Suppressor macrophage treated with lipopolysaccharide for 4 hours (primary cell): ENCODE measurements at places on chromosomes 16 and 17.
A peak's percentile ranks its signal among the peaks of the same experiment; 100 is the strongest.

- DNase-seq = no peak
Observed at GRCh38 chr17:35780950-35781349, 14.5 kb downstream of the MMP28 start.

GRCh38 chr16:74045513-74045912 lies 251.1 kb upstream of the PSMD7 start:
- no peak for DNase-seq

DNA sequence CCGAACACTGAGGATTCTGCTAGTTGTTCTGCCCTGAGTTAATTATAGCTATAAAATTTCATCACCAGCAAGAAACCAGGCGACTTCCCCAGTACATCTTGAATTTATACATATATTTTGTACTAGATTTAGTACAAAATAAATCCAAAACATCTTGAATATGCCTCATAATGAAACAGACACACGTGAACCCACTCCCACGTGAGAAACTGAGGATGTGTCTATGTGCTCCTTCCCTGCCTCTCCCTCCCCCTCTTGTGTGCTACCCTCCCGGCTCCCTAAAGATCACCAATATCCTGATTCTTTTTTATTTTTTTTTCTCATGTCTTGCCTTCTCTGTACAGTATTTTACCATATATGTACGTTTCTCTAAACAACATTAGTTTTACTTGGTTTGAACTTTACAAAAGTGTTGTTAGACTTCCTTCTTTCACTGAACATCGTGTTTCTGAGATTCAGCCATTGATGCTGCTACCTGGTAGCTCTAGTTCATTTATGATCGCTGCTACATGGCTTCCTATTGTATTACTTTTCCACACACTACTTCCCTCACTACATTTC lies 1.1 kb upstream of the LCMT1 start:
- peak; percentile 41 for DNase-seq

DNA sequence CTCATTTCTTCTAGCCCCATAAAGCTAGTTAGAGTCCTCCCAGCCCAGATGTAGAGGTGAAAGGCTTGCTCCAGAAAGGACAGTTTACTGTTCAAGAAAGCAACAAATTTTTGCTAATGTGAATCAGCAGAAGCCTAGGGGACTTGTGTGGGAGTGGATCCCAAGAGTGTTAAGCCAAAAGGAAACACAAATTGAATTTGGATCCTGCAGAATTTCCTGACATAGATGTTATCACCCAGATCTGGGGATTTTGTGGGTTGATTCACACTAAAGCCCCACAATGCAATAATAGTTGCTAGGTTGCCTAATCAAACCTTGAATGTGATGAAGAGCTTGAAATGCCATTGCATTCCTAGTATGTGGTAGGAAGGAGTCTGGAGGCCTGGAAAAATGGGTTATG lies 135.2 kb upstream of the HS3ST3A1 start:
- no peak for DNase-seq

DNA sequence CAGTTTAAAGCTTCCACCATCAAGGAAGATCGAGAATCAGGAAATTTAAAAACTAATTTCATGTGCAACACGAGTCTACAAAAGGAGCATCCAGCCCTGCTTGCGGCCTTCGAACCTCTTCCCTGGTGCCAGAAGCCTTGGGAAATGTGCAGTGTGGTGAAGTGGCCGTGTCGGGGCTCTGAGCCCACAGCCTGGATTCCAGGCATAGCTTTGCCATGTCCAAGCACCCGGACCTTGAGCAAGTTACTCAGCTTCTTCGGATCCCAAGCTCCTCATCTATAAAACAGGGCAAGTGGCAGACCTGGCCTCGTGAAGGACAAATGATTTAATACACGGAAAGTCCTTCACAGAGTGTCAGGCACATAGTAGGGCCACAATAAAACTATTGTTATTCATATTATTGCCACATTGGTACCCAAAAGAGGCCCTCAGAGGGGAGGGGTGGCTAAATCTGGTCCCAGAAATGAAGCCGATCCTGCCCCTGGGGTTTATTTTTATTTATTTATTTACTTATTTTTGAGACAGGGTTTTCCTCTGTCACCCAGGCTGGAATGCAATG lies 34.8 kb downstream of the COTL1 start:
- DNase-seq = no peak

GRCh38 chr17:4529533-4530152 lies 25.5 kb downstream of the MYBBP1A start:
- no peak for DNase-seq

DNA sequence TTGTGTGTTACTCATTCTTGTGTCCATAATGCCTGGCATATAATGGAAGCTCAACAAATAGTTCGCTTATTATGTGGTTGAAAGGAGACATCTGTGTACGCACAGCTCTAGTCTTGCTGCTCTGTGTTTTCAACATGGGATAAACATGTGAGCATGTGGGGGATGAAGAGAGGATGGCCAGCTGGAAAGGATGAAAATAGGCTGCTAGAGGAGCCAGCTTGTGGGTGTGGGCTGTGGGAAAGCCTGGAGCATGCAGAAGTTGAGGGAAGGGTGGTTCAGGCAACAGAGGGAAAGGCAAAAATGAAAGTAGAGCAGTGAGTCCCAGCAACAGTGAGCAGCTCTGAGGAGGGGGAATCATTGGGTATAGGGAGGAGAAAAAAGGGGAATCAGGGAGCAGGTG lies 324.6 kb upstream of the CDH11 start:
- DNase-seq = no peak

GRCh38 chr16:67504031-67505021 lies 21.0 kb upstream of the AGRP start:
- peak; percentile 88 for DNase-seq

DNA sequence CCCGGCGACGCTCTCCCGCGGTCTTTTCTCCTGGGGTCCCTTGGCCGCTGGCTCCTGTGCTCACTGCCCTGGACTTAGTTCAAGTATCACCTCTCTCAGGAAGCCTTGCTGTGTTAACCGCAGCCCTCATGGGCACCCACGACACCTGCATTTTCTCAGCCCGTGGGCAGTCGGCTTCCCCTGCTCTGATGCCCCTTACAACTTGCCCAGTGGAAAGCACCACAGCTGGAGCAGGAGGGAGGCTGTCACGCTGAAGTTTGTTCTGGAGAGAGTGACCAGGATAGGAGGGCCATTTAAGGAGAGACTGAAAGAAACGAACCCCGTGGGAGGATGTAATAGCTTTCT lies 395 bp downstream of the STXBP4 start:
- peak; percentile 39 for DNase-seq

DNA sequence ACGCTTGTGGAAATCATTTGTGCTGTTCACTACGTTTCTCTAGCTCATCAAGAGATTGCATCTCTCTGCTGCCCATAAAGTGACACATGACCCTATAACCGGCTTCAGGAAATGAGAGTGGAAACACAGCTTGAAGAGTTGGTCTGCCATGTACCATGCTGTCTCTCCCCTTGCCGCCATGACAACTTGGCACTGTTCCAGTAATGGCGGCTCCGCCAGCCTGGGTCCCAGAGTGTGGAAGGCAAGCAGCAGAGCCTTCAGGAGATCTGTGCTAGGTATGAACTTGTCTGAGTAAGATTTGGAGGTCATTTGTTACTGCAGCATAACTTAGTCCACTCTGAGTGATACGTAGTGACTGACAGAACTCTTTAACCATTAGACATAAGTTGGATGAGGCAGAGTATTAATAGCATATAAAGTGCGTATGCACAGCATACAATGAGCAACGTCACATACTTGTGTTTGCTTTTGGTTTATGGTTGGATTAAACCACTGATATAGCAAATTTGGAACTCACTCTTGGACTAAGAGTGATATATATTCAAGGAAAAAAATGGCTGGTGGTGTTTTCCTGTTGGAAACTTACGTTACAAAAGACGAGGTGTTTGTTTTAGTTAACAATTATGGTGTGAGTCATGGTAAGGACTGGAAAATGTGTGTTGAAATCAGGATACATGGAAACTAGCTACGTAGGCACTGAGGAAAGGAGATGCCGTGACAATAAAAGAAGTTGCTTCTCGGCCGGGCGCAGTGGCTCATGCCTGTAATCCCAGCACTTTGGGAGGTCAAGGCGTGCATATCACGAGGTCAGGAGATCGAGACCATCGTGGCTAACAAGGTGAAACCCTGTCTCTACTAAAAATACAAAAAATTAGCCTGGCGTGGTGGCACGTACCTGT lies 24.4 kb upstream of the PMP22 start:
- no peak for DNase-seq

- no peak for DNase-seq
Observed at GRCh38 chr17:2880050-2880449, 83.8 kb downstream of the RAP1GAP2 start.

DNA sequence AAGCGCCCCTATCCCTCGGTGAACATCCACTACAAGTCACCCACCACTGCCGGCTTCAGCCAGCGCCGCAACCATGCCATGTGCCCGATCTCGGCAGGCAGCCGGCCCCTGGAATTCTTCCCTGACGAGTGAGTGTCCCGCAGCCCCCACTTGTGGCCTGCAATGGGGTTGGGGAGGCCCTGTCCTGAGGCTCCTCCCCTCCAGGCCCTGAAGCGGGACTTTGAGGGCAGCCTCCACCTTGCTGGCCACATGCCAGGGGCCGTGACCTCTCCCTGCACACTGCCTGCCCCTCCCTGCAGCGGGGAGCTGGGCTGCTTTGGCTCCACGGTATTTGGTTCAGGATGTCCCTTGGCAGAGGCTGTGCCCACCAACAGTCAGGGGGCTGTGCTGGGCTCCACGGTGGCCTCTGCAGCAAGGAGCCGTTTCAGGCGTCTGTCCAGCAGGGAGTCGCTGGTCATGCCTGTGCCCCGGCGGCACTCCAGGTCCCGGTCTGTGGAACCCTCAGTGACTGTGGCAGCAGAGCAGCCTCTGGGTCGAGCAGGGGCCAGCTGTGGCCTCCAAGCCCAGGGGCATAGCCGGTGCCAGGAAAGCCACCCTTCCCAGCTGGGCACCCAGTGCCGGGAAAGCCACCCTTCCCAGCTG lies 8.3 kb downstream of the NME3 start:
- DNase-seq = no peak

DNA sequence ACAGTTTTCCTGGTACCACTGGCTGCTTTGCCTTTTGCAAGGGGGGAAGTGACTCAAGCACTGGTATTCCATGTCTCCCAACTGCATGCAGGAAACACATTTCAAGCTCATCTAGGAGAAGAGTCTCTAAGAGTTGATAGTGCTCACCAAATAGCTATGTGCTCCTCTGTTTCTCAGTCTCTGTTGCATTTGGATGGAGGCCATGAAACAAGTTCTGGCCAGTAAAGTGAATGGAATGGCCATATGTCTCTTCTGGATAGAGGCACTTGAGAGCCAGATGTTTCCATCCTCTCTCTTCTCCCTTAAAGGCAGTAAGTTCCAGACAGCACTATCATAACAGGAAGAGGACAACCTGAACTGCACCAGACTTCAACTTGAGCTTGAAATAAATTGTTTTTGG lies 60.6 kb downstream of the C16orf82 start:
- no peak for DNase-seq

GRCh38 chr17:37671028-37671823 lies 28.0 kb upstream of the DDX52 start:
- no peak for DNase-seq

DNA sequence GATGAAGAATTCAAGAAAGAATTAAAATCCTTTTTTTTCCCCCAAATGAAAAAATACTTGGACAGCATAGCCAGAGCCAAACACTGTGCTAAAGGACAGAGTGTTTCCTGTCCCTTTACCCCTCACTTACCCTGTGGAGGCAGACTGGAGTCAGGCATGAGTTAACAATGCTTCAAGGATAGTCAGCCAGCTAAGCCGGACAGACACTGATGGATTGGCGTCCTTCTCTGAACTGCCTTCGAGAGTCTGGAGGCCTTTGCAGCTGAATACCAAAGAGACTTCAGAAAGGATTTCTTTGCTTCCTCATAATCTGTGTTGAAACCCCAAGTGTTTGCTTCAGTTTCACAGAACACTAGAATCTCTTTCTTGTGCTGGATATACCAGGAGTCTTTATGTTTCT lies 4.6 kb downstream of the METTL9 start:
- DNase-seq = peak; percentile 62
